ENCODE measurements at places on chromosomes 3 and 15.
A peak's percentile ranks its signal among the peaks of the same experiment; 100 is the strongest.

DNA sequence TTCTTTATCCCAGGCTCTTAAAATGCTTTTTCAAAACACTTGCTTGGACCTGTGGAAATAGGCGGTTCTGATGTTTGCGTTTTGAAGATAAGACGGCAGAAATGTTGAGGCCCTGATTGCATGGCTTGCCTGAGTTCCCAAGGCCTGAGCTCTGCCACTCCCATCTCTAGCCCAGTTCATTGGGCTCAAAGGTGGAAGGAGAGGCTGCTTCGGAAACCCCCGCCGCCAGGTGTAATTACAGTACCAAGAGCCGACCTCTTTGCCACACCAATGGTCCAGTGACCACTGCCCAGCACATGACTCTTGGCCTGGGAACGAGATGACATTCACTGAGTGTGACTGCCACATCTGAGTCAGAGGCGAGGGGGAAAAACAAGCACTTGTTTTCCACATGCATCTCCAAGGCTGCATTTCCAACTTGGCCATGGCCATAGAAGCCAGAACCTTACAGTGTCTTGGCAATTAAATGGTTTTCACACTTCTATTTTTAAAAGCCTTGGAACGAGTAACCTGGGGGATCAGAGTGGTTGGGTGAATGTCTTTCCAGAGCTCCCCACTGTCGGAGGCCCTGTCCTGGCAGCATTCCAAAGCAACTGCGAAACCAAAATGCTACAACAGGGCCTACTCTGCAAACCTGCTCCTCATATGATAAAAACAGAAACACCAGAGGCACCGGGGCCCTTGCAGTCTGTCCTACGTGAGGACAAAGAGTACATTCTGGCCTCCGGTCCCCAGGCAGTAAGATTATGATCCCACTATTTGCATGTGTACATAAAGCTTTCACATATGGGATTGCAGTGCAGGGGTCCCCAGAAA lies 63.8 kb upstream of the CGNL1 start:
- peak; percentile 88 for DNase-seq

DNA sequence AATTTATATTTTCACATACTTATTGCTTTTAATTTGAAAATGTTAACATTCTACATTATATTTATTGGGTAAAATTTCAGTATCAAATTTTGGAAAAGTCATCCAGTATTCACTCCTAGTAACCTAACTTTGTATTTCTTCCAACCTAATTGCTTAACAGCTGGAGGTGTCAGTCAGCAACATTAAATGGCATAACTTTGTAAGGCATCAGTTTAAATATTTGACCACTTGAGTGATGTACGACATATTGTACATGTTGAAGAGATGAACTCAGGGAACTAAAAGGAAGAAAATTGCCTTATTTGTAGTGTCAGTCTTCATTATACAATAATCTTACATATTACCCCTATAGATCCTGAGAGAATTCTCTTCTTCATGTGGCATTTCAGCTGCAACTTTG lies 326.8 kb downstream of the NAALADL2 start:
- no peak for DNase-seq

DNA sequence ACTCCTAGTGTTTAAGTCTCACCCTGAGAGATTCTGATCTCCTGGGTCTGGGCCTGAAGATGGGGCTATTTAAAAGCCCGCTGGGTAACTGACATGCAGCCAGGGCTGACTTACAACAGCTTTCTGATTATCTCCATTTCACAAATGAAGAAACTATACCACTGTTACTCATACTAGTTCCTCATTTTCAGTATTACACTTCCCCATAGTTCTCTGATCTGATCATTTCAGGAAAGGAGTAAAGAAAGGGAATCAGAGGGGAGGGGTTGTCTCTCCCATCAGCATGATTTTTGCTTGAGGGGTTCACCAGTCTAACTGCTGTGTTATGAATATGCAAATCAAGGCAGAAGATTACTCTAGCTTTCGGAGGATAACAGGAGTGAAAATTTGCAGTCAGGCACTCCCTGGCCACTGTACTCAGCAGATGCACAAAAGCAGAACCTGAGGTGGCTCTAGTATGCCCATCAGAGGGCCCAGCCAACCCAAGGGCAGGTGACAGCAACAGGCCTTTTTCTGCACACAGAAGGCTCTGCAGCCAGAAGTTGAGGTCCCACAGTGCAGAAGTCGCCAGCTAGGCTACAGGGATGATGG lies 59.4 kb downstream of the DAPK2 start:
- no peak for DNase-seq

GRCh38 chr15:39642011-39642640 lies 61.2 kb downstream of the THBS1 start:
- DNase-seq = no peak

DNA sequence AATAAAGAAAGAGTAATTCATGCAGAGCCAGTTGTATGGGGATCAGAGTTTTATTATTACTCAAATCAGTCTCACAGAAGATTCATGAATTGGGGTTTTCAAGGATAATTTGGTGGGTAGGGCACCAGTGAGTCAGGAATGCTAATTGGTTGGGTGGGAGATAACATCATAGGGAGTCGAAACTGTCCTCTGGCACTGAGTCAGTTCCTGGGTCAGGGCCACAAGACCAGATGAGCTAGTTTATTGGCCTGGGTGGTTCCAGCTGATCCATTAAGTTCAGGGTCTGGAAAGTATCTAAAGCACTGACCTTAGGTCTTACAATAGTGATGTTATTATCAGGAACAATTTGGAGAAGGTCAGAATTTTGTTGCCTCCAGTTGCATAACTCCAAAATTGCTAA lies 998.6 kb upstream of the EPHA6 start:
- DNase-seq = no peak

DNA sequence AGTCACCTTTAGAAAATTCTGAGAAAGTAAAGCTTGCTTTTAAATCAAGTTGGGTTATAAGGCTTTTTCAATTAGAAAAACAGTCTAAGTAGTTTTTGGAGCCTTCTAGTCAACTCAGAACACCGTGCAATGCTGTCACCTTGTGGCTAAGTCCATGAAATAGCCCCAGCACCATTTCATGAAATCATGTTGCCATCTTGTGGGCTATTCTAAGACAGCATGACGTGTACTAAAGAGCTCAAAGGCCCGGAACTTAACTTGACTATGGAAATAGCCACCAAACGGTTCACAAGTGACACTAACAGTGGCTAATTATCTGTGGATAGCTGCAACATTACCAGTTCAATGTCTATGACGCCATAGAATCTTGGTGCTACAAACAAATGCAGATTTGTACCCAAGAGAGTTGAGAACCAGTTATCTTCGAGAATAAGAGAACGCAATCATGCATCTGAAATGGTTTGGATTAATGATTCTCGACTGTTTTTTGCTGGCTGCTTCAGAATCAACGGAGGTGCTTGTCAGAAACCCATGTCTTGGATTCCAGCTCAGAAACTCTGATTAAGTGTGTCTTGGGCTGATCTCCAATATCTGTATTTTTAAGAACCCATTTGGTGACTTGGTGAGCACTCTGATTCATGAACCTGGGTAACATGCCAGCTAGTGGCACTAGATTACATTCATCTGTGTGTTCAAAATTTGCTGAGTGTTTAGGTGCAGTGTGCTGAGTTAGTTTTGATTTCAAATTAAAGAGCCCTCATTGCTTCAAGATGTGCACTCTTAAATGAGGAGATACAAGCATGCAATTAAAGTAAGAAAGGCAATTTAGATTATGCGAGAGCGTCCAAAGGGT lies 111.2 kb upstream of the MCTP2 start:
- DNase-seq = no peak

DNA sequence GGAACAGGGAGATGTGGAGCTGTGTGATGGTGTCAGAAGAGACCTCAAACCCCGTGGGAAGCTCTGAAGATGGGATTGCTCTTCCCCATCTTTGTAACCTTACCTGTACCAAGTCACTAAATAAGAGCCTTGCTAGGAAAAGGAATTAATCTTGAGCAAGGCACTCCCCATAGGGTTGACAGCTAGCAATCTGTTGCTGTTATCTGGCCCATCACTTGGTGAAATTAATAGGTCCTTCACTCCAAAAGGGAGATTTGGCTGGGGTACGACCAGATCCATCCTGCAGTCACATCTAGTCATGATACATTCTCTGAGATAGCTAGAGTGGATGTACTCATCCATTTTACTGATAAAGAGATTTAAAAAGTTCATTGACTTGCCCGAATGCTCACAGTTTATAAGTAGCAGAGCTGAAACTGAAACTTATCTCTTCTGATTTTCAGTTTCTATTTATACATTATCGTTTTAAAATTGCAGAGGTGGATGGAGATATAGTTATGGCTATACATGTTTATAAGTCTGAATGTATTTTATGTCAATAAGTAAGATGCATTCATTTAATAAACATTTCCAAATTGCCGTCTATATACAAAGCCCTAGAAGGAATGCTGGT lies 299.1 kb upstream of the MCTP2 start:
- no peak for DNase-seq

DNA sequence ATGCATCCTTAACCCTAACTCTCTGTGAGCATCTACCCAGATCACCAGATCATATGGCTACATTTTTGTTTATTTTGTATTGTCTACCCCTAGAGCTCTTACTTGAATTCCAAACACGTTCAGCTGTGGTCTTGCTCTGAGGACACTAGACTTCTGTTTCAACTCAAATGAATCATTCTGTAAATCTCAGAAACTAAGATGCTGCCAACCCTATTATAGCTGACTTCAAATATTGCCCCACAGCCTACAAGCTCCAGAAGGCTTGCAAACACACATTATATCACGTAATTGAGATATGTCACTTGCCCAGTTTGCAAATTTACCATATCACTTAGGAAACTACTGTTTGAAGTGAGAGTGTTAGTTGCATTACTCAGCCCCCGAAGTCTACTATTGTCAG lies 426.2 kb upstream of the ARL6 start:
- DNase-seq = no peak

DNA sequence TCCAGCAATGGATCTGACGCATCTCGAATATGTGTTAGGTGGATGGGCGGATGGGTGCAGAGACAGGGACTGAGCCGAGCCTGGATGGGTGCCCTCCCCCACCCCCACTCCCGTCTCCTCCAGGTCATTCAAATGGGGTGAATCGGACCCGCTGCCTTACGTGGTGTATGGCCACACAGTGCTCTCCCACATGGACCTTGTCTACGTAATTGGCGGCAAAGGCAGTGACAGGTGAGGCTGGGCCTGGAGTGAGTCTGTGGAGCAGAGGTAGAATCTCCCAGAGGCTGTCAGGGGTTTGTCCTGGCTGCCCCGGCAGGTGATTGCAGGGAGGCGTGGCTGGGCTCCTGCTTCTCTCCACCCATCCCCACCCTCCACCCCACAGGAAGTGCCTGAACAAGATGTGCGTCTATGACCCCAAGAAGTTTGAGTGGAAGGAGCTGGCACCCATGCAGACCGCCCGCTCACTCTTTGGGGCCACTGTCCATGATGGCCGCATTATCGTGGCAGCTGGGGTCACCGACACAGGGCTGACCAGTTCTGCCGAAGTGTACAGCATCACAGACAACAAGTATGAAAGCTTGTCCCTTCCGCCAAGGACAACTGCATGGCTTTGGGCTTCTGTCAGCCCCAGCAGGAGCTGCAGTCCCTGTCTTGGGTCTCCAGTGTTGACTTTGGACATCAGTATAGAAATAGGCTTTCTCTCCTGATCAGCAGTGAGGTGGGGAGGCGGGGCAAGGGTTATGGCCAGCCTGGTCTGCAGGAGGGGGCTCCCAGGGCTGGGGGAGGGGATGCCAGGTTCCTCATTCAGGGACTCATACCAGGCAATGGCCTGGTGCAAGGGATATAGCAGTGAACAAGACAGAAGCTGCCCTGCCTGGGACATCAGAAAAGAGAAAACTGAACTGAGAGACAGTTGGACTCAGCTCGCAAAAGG lies 3.4 kb downstream of the KLHL40 start:
- no peak for DNase-seq
